Umbilical cord (tissue), 2 donors: ENCODE measurements at places on chromosomes 2 and 18. TPM values are rescaled to one million over a fixed set of nuclear protein-coding genes. Genes with fewer than 3 reads are reported as not detected.

- no peak for DNase-seq
Measured at GRCh38 chr18:5444269-5444668, 99.5 kb downstream of the EPB41L3 start.

DNA sequence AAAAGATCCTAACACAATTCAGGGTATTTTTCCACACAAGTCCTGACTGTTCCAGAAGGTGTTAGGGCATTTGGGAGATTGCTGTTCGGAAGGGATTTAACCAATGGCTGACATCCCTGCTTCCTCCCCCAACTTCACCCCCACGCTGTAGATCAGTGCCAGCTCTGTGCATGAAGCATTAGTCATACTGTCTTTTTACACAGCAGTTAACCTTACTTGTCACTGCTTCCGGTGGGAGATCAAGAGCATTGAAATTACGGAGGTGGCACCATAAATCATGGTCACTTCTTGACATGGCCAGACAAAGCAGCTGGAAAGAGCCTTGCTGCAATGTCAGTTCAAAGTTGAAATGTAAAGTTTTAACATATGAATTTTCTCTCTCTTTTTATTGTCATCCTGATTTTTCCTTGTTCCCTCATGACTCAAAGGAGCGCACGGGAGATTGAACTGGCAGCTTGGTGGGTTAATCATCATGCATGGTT lies 70.2 kb downstream of the HRH4 start:
- peak; percentile 48 for DNase-seq

DNA sequence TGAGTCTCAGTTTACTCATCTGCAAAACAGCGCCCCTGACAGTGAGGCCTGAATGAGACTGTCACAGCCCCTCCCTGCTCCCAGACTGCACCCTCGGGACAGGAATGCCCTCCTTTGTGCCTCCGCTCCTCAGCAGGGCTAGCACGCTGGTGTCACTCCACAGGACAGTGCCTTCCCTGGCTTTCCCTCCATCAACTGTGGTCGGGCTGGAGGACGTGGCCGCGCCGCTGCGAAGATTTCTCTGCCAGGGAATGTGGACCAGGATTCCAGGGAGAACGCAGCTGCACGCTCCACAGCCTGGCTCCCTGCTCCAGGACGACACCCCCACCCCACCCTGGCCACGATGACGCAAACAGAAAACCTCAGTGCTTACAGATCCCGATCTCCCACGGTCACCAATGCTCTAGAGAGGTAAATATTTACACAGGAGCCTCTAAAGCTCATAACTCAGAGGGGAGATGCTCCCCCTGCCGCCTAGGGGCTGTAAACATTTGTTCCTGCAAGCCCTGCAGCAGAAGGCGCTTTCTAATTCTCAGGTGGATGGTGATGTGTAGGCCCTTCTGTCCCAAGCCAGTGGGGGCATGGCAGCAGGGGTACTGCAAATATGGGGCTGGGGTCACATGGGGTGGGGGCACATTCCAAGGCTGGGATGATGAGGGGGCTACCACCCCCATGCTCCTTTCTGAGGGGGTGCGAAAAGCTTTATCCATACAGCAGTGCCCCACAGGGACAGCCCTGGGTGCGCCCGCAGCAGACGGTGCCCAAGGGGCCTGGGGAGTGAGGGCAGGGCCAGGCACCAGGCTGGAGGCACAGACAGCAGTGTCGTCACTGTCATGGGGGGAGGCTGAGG lies 12.4 kb downstream of the HS6ST1 start:
- peak; percentile 69 for DNase-seq

DNA sequence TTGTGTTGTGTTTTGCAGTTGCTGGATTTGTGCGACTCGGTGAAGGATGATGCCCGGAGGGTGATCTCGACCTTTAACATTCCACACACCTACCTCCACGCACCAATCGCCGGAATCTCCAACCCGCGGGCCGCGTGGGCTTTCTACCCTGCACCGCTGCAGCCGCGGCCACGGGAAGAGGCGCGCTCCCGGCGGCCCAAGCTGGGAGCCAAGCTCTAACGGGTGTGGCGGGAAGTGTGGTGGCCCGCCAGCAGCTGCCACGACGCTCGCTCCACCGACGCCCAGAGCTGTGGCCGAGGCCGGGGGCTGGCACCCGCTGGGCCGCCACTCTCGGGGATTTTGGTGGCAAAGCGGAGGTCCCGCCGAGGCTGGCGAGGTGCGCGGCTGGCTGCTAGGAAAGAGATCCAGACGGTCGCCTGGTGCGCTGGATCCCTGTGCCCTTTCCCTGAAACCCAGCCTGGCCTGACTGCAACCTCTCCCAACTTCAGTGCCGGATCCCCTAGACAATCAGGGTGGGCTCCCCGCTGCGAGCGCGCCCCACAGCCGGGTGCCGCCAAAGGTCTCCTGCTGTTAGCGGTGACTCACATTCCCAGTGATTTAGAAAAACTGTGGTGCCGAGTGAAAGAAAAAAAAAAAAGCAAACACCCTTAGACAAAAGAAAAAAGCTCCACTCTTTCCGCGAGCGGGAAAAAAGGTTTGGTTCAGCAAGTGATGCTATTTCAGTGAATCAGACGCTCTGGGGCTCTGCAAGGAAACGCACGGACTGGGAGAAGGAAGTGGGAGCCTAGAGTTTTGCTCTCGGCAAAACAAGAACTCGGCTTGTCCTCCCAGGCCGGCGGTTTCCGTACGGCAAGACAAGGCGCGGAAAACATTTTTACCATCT lies 2.9 kb upstream of the BCL2L11 start:
- DNase-seq, result peak; percentile 71

DNA sequence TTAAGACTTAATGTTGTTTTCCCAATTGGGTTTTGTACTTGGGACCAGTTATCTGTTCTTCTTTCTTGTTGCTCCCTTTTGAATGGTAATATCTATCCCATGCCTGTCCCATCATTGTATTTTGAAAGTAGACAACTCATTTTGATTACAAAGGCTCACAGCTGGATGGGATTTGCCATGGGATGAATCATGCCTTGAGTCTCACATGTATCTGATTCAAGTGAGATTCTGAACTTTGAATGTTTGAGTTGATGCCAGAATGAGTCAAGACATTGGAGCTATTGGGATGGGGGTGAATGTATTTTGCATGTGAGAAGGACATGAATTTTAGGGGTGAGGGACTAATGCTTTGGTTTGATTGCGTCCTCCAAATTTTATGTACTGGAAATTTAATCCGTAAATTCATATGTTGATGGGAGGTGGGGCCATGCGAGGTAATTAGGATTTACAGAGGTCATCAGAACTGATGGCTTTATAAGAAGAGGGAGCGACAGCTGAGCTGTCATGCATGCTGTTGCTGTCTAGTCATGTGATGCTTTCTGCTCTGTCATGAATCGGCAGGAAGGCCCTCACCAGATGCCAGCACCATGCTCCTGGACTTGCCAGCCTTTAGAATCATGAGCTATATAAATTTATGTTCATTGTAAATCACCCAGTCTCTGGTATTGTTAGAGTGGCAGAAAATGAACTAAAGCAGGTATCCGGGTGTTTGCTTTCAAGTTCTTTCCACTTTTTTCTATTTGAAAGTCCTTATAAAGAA lies 741.3 kb upstream of the RAB6C start:
- peak; percentile 29 for DNase-seq

SCTR gene
- 1.9 TPM for total RNA-seq
